ENCODE measurements at places on chromosomes 16 and 17.

GRCh38 chr17:12342609-12343435 is 322.1 kb downstream of the MAP2K4 start:
- DNase-seq, result no peak

DNA sequence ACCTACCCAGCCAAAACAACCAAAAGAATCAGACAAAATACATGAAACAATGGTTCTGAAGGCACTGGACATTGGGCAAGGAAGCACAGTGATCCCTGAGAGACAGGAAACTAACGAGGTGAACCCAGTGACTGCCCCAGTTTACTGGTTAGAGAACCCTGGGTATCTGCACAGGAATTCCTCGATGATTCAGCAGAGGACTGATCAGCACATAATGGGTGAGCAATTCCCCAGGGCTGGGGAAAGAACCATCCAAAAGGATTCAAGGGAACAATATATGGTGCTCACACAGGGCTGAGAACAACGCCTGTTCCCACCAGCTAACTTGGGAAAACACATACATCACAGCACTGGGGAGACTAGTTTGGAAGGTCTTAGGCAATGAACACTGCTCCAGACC is 167.2 kb downstream of the PARN start:
- DNase-seq, result no peak

GRCh38 chr17:58322581-58323185 is 5.9 kb downstream of the TSPOAP1 start:
- DNase-seq, result no peak

DNA sequence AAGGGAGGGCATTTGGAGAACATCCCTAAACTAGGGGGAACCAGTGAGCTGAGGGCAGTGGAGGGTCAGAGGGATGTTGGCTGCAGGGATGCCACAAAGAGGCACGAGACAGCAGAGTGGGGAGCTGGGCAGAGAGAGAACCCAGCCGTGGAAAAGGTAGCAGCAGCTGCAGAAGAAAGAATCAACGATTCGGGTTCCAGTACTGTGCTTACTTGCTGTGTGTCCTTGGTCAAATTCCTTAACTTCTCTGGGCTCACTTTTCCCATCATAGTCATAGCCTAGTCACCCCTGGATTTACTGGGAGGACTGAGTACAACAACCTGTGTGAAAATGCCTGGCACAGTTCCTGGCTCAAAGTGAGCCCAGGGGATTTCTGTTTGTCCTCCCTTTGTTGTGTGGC is 12.8 kb upstream of the MMP2 start:
- no peak for DNase-seq

GRCh38 chr17:66417300-66417719 is 114.9 kb downstream of the PRKCA start:
- DNase-seq, result no peak

DNA sequence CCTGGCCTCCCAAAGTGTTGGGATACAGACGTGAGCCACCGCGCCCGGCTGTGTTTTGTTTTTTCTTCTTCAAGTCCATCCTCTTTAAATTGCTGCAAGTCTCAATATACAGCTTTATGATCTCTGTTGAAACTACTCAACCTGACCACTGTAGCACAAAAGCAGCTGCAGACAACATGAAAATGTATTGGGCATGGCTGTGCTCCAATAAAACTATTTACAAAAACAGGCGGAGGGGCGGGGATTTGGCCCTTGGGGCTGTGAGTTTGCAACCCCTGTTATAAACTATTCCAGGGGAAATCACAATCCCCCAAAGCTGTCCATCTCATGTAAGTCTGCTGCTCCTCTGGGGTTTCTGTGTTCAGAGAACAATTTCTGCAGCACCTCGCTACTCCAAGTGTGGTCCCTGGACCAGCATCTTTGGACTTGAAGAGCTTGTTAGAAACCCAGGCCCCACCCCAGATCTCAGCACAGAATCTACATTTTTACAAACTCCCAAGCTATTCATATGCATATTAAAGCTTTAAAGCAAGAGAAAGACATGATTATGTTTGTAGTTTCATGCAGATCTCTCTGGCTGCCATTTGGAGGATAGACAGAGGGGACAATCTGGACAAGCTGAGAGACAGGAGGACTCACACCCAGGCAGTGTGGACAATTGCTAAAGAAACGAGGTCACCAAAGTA is 33.6 kb downstream of the TEKT5 start:
- no peak for DNase-seq

- no peak for DNase-seq
Measured at GRCh38 chr17:46916623-46917022, 6.3 kb upstream of the GOSR2 start.

GRCh38 chr16:621526-622105 is 9.2 kb upstream of the WFIKKN1 start:
- DNase-seq, result no peak

DNA sequence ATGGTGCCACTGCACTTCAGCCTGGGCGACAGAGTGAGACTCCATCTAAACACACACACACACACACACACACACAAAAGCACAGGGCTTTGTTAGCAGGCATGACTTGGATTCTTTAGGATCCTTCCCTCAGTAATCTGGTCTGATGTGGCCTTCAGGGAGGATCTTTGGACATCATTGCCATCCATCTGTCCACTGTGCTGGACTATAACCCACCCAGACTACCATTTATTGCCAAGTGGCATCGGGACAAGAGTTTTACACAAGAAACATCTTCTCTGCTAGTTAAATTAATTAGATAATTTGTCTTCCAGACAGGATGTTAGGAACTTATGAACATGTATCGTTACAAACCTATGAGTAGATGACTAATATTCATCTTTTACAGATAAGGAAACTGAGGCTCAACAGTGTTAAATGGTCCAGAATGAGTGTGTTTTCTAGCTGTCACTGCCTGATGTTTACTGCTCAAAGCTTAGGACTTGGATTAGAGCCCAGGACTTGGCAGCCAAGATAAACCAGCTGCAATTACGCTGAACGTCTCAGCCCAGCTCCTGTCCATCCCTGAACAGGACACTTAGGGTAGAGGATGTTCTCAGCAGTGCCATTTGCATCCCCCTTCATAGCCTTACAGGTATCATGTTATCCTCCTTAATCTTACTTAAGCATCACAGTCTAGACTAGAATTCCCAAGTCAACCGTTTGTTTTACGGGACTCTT is 285.8 kb downstream of the WWOX start:
- no peak for DNase-seq

DNA sequence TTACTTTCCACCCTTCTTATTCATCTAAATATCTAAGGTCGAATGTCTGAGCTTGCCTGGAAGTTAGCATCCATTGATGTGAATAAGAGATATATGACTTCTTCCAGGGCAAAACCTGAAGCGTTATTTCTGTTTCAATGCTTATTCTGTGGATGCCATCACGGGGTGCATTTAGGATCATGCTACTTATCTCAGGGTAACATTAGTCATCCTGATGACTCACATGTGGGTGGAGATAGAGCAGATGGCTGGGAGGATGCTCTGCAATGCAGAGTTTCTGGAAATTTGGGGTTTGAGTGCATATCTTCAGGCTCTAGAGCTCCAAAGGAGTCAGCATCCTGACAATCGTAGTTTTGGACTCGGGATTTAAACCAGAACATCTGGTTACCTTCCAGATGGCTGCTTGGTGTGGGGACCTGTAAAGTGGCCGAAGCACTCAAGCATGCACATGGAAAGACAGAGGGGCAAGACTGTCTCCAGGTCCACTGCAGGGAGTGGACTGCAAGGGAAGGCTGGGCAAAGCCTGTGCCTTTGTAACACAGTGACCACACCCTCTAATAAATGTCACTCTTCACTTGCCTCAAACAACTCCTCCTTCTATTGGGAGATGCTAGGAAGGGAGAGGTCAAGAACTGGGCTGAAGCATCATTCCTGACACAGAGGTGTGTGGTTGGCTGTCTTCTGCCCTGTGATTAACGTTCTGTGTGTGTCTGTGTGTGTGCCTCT is 175.2 kb upstream of the SALL1 start:
- DNase-seq, result peak; percentile 4

- DNase-seq, result no peak
Measured at GRCh38 chr16:84465154-84465553, 39.3 kb downstream of the MEAK7 start.

GRCh38 chr16:15810949-15811348 is 45.9 kb downstream of the MYH11 start:
- no peak for DNase-seq
